Large intestine (tissue), 12 donors: ENCODE measurements at places on chromosomes 3 and 15. TPM values are rescaled to one million over a fixed set of nuclear protein-coding genes. Genes with fewer than 3 reads are reported as not detected.

GRCh38 chr3:20022954-20023622 lies 11.0 kb upstream of the PP2D1 start:
- no peak for DNase-seq

DNA sequence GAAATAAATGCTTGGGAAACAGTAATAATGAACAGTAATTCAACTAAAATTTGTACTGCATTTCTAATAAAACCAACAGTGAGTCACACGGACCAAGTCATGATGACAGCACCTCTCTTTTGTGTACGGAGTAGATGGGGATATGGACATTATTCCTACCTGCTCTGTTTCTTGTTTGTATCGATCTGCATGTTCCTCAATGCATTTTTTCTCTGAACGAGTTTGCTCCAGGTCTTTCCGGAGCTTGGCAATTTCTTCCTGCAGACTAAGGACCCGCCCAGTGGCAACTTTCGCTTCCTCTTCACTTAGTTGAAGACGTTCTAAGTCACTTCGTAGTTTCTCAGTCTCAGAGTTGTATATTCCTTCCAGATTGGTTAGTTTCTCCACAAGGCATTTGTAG lies 74.4 kb upstream of the MYO5C start:
- no peak for DNase-seq

GRCh38 chr15:65818927-65819562 lies 27.0 kb upstream of the DENND4A start:
- DNase-seq: peak; percentile 79

The ATP10A gene
- polyA plus RNA-seq: 2.2 TPM

The SUSD5 gene
- polyA plus RNA-seq: 1.2 TPM

GRCh38 chr3:120796976-120797375 lies 54.4 kb downstream of the GTF2E1 start:
- DNase-seq: no peak

GRCh38 chr15:53320816-53321215 lies 438.6 kb downstream of the WDR72 start:
- no peak for DNase-seq

The HCN4 gene
- polyA plus RNA-seq: 0.49 TPM

- no peak for DNase-seq
Measured at GRCh38 chr3:111473550-111473949, 68.4 kb upstream of the CD96 start.

DNA sequence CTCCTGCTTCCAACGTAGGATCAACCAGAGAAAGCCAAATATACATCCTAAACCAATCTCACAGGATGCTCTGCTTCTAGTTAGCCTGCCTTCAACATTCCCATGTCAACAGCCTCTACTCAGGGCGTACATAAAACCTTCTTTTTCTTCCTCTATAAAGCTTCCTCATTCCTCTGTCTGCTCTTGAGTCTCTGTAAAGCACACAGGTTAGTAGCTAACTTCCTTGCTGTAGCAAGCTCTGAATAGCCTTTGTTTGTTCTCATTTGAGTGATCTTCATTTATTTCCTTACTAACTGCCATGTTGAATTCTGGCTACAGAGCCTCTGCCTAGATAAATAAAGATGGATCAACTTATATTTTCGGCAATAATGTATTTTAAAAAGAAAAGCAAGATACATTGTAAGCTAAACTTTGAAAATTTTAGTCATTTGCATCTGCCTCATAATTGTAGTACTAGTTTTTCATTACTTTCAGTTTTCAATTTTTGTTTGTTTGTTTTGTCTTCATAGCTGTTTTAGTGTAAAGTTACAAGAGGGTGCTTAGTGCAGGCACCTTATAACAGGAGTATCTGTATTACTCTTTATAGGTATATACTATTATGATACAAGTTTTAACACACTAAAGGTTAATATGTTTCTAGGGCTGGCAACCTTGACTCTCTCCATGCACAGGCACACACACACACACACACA lies 498.2 kb downstream of the PYDC2 start:
- DNase-seq: no peak

The GOLGA8J gene
- polyA plus RNA-seq: 0.19 TPM

The LRTM1 gene
- 0.25 TPM for polyA plus RNA-seq

DNA sequence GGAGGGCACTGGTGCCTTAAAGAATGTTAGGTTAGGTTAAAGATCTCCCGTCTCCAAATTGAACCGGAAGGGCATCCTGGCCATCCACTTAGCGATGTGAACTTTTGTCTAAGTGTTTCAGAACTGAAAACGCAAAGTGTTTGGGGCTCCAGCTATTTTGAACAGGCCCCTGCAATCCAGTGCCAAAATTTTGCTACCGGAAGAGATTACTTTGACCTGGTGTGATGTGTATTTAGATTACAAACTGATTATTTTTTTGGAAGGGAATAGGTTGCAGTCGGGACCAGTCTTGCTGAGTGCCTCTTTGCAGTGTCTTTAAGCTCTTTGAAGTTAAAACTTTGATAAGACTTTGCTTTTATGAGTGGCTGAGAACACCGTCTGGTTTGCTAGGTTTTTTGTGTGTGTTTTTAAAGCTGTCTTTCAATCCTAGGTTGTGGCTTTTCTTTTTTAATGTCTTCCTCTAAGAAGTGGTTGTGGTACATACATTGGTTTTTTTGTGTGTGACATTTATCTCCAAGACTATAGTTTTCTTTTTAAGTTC lies 179.6 kb downstream of the OR4M2 start:
- DNase-seq: no peak

GRCh38 chr3:179750720-179751328 lies 98.0 kb downstream of the USP13 start:
- DNase-seq: no peak

The TMEM108 gene
- polyA plus RNA-seq: 2.8 TPM

The IQCF5 gene
- not detected for polyA plus RNA-seq

- no peak for DNase-seq
Measured at GRCh38 chr3:70885636-70886035, 573.2 kb upstream of the MDFIC2 start.

GRCh38 chr15:47718497-47719437 lies 1.5 kb downstream of the SEMA6D start:
- no peak for DNase-seq

The CPEB1 gene
- 1.5 TPM for polyA plus RNA-seq

DNA sequence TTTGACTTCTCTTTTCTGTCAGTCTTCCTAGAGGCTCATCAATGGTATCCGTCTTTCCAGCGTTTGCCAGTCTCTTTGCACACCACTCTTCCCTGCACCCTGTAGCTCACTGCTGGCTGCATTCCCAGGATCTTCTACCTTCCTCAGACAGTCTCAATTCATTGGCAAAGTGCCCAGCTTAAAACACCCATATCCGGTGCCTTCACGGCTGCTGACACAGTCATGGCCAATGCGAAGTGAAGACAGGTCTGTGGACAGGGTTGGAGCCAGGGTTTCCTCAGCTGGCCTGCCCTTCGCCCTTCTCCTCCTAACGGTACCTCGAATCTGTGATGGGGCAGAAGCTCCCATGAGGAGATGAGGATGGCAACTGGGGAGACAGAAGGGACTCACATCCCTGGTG lies 36.1 kb downstream of the PTH1R start:
- DNase-seq: no peak

GRCh38 chr15:40461958-40462357 lies 8.8 kb upstream of the CHST14 start:
- DNase-seq: no peak

GRCh38 chr3:188174317-188175044 lies 20.5 kb downstream of the LPP start:
- no peak for DNase-seq

The CCDC33 gene
- 2.2 TPM for polyA plus RNA-seq

DNA sequence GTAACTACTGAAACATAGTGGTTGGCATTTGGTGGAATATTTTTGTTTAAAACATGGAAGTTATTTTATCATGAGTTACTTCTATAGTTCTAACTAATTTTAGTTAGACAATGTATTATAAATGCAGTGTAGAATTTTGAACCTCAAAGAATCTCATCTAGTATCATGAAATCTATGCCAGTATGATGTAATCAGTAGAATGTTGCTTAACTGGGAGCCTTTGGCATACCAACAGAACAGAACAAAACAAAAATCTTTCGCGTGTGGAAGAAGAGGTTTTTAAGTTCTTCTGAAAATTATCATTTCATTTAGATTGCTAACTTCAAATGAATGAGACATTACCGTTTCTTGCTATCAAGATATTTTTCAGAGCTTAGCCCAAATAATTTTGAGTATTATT lies 98.4 kb upstream of the LRRFIP2 start:
- DNase-seq: no peak

DNA sequence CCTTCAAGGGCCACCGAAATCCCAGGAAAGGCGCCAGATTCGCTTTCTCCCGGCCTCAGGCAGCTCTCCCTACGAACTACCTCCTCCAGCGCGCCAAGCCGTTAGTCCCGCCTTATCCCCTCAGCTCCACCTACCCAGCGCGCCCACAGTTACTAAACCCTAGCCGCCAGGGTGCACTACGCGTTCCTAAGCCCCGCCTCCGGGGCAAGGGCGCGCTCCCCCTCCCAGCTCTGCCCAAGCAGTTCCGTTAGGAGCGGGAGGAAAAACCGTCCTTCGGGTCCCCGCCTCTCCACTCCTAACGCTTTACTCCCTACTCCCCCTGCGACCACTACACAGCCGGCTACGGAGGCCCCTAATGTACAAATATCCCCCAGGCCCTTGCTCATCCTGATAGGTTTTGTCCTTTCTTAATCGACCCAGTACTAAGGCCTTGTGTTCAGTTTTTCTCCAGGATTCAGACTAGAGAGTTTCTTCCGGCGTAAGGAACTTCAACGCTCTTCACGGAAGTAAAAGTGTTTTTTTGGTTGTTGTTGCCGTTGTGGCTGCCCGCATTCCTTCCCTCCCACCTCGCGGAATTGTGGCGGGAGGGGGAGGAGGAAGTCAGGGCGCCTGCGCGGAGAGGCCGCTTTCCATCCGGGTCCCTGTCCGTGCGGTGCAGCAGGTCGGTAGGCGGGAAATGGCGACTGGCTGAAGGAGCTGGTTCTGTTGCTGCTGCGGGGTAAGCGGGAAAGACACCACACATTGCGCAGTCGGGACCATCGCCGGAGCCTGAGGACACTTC lies at the start of gene CTDSPL2:
Gene CTDSPL2 (plus strand): TSS at position 655 of the 781 bp plus-strand sequence. CDS start 31,386 bp downstream, outside the sequence.
- peak; percentile 98 for DNase-seq

DNA sequence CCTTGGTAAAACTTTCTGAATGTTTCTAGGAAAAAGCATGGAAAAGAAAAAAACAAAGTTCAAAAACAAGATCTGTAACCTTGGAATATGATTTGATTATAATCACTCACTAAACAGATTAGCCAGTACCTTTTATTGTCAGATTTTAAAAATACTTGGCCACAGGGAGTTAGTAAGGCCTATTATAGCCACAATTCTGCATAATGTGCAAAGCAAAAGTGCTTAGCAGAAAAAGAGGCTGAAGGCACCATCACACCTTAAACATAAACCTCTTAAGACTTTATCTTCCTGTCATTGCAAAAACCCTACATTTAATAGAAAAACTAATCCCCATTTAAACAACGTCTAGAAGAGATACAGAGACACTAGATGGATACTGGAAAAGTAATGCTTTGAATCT lies 41.8 kb downstream of the CHSY1 start:
- DNase-seq: no peak

- peak; percentile 54 for DNase-seq
Measured at GRCh38 chr15:99076555-99077308, 28.1 kb upstream of the SYNM start.

The ITIH4 gene
- 4.3 TPM for polyA plus RNA-seq

GRCh38 chr3:42843713-42844411 lies 31.8 kb downstream of the CYP8B1 start:
- no peak for DNase-seq

GRCh38 chr3:194382196-194382891 lies 12.8 kb upstream of the LRRC15 start:
- DNase-seq: no peak

- no peak for DNase-seq
Measured at GRCh38 chr3:30260762-30261161, 345.6 kb upstream of the TGFBR2 start.

The SLC38A3 gene
- 2.0 TPM for polyA plus RNA-seq

DNA sequence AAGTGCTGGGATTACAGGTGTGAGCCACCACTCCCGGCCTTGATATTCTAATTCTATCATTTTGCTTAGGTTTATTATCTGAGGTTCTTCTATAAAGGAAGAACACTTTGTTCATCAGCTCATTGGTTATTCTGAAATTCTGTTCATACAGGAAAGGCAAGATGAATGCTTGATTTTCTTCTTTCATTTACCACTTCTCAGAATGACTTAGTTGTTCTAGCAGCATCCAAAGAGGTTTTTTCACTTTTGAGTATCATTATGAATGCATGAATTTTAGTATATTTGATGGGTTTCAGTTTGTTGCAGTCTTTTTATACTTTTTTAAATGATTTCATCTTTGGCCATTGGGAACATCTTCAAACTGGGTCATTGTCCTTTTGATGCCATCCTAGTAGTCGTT lies 51.8 kb downstream of the RNF111 start:
- no peak for DNase-seq

DNA sequence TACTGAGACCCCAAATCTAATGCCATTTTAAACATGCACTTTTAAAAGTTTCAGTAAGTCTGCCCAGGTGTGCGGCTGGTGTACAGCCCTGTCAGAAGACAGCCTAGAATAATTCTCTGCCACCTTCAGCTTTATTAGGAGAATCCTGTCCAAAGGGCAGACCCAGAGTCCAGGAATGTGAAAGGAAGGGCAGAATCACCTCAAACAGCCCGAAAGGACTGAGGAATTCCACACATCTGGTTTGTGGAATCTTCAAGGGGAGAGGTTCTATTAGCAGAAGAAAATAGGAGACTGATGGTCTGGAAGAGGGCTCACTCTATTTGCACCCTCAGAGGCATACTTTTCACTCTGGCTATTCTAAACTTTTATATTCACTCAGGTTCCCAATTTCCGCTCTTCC lies 46.6 kb downstream of the TYRO3 start:
- peak; percentile 37 for DNase-seq

DNA sequence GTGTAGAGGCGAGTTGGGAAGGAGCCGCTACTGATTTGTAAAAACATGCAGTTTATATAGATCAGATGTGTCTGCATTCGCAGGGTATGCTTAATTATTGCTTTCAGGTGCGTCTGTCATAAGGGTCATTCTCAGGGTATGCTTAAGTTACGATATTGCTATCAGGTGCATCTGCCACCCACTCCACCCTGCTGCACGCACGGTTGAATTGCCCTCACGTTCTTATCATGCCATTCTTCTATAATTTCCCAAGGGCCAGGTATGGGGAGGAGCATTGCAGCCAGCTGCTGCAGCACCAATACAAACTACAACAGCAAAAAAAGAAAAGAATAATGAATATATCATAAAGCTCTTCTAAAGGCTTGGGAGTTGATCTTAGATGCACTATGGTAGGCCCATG lies 230.0 kb downstream of the KBTBD8 start:
- no peak for DNase-seq

The LRRC3B gene
- 3.2 TPM for polyA plus RNA-seq

DNA sequence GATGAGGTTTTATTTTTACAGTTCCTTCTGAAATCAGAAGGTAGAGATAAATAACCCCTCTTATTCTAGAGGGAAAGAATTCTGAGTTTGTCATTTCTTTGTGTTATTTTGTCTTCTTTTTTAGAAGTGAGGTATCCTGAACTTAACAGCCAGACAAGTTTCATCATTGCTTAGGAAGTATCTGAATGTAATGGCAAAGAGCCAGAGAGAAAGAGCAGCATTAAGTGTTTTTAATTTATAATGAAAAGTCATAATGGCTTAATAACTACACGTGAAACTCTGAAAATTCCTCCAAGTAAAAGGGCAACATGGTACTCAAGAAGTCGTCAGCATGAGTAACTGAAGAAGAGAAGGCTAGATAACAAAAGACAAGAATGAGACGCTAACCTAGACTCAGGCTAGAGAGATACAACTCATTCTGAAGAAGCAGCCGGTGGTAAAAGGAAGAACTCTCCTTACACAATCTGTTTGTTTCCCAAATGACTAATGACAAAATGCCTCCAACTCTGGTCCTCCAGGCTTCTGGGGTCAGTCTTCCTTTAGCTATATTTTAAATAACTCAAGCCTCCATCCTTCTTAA lies 116.2 kb upstream of the NECTIN3 start:
- DNase-seq: no peak
